ENCODE measurements at places on chromosomes 2 and 18.

- no peak for DNase-seq
These were observed 116.1 kb upstream of the RAB12 start for GRCh38 chr18:8493141-8493540.

DNA sequence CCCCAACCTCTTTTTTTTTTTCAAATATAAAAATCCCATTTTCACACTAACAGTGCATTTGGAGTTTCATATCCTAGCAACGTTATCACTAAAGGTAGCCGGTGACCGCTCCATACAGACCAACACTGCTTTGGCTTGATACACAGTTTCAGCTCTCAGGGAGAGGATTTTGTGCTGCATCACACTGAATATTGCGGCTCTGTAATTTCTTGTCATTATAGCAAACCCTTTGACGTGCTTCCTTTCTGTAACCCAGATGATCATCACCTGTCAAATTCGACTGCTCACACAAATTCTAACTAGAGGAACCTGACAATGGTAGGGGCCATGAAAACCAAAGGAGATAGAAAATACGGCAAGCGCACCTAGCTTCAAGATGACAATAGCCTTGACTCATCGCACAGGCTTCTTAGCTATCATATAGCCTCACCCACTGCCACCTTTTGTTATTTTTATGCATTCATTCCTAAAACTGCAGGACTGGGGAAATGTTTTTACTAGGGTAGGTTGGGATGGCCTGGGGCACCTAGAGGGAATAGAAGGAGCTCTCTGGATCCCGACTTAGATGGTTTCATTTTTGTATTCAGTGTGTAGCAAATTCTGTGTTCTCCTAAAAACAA lies 582.9 kb upstream of the PIK3C3 start:
- DNase-seq: no peak

GRCh38 chr2:9288233-9288632 lies 81.6 kb downstream of the ASAP2 start:
- DNase-seq: no peak

GRCh38 chr2:213069531-213069930 lies 81.9 kb downstream of the IKZF2 start:
- DNase-seq: no peak

GRCh38 chr2:110688594-110689091 lies 10.8 kb upstream of the BUB1 start:
- DNase-seq: no peak

DNA sequence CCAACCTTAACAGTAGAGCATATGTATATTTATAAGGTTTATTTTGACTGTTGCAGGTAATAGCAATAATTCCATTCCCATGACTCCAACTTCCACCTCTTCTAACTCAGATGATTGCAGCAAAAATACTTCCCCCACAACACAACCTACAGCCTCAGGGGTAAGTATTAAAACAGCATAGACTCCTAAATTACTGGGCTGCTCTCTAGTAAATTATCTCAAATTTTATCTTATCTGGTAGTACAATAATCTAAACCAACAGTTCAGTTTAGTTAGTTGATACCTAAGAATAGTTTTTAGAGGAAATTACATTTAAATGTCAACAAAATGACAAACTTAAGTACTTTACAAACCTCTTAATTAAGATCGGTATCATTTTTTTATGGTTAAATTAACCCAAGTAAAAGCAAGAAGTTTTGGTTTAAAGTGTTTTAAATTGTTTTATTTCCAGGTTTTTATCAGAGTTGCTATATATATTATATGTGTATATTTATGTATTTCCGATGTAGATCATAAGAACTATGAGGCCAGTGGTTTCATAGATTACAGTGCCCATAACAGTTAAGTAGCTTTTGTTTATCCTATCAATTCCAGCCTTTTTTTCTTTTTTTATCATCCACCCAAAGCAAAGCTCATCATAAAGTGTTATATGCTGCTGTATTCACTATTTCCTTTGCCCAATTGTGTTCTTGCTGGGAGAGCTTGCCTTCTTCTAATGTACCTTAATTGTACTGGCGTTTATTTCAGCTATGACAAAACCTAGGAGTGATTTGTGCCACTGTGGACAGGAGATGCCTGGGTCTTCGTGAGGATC lies 13.7 kb downstream of the GATA6 start:
- DNase-seq: no peak

DNA sequence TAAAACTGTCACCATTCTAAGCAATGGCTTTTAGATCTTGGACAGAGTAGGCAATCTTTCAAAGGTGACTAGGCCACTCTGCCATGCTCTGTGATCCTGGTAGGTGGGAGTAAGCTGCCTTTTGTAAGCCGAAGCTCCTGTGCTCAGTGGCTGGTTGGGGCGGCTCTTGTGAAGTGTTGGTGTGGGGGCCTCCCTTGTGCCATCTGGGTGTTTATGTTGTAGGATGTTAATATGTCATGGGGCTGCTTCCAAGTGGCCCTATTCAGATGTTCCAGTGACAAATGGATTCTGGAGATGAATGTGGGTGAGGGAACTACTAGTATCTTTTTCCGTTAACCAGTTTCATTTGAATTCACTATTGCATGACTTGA lies 116.8 kb upstream of the SPRED2 start:
- peak; percentile 56 for DNase-seq

DNA sequence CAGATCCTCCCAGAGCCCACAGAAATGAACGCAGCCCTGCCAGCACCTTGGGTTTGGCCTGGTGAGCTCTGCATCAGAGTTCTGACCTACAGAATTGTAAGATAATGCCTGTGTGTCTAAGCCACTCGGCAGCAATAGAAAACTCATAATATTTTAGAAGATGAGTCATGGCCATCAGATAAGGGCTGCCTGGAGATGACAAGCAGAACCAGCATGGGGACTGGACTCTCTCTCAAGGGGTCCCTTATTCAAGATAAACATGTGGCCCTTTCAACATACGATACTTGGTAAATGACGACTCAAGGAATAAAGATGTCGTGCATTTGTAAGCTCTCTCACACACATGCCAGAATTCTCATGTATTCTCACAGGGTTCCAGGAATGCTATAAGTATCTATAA lies 8.5 kb upstream of the AGAP1 start:
- DNase-seq: no peak

DNA sequence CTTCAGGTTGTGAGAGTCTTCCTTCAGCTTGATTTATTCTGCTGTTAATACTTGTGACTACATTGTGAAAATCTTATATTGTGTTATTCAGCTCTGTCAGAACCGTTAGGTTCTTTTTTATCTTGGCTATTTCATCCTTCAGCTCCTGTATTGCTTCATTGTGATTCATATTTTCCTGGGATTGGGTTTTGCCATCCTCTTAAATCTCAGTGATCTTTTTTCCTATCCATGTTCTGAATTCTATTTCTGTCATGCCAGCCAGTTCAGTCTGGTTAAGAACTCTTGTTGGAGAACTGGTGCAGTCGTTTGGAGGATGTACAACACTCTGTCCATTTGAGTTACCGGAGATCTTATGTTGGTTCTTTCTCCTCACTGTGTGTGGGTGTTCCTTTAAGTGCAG lies 19.1 kb downstream of the MSTN start:
- no peak for DNase-seq

- DNase-seq: no peak
These were observed 489.1 kb downstream of the CNTNAP5 start for GRCh38 chr2:124514236-124514635.

- no peak for DNase-seq
These were observed 60.3 kb upstream of the IGFBP2 start for GRCh38 chr2:216572582-216573578.

DNA sequence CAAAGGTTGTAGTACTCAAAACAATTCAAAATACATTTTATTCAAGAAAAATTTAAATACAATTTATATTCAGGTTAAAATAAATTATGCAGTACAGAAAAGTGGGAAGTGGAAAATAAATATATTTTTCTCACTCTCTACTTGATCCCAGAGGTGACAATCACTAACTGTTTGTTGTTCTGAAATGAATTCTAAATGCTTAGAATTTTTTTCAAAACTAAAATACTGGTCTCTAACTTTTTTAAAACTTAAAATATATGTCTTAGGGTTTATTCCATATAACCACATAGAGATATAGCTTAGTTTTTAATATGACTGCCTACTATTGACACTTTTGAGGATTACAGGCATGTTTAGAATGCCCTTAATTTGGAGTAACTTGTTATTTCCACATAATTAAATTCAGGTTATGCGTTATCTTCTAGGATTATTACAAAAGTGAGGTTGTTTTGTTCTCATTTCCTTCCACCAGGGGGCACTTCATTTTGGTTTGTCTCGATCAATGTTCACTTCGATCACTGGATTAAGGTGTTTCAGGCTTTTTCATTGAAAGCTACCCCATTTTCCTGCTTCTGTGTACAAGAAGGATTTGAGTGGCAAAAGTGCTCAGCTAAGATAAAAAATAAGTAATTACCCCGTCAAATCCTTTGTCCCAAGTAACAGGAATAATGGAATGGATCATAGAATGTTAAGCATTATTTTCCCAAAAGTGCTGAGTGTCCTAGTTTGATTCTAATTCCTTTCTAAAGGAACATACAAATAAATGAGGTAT lies 27.1 kb upstream of the TFPI start:
- peak; percentile 24 for DNase-seq

DNA sequence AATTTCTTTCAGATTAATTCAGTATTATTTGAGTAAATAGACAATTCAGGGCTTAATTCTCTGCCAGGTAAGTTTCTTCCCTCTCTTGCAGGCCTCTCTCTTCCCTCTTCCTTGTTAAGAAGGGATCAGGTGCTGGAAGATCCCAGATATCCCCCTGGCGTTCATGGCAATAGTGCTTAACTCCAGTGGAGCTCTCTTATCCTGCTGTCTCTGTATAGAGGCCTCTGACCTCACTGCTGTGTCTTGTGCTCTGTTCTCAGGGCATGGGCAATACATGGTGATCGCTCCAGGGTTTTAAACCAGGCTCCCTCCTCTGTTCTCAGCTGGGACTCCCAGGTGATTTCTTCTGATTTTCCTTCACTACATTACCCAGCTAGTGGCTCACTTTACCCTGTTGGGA lies 226.8 kb downstream of the MC4R start:
- DNase-seq: no peak

DNA sequence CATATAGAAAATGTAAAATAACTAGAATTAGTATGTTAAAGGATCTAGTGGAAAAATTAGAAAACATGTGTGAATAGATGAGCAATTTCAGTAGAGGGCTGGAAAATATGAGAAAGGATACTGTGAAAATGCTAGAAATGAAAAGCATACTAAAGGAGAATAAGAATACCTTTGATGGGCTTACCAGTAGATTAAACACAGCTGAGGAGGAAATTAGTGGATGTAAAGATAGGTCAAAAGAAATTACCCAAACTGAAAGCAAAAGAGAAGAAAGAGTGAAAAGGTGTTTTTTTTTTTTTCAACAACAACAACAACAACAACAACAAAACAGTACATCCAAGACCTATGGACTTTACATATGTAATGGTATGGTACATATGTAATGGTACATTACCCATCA lies 41.0 kb upstream of the CTIF start:
- DNase-seq: no peak

DNA sequence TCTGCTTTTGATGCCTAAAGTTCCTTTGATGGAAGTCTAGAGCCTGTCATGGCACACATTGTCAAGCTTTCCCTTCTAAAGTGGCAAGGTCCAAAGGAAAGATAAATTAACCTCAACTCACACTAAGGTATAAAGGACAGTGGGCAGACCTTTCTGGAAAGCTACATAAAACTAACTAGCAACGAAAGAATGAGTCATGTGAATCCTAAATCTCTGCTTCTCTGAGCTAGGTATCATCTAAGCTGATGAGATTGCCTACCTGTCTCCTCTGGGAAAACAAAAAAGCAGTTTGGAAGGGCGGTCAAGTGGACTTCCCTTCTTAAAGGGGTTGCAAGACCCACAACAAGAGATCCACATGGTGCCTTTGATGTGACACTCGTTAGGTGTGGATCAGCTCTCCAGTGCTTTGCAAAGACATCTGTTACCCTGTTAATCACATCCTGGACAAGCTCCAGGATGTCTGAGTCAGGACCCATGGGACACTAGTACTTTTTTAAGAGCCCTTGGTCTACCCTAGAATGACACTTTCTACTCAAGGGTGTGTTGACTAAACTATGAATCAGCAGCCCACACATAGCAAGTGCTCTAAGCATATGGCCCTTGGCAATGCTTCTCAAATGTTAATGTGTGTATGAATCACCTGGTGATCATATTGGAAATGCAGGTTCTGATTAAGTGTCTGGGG lies 173.5 kb downstream of the ALK start:
- DNase-seq: peak; percentile 26

- DNase-seq: peak; percentile 3
These were observed 352.6 kb upstream of the CWC22 start for GRCh38 chr2:180359522-180360282.

DNA sequence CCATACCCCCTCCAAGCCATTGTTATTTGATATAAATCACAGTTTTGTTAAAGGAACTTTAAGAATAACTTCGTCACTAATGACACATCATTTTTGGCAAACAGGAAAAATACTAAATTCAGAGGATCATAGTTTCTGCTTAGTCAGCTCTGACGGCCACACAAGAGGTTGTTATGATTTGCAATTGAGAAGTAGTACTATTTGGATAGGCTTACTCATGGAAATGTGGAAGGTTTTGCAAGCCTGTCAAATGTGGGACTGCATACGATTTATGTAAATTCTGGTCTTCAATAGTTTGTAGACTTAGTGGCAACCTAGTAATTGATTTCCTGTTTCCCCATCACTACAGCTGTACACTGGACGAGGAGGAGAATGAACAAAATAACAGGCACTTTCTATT lies 108.1 kb downstream of the ARHGEF33 start:
- no peak for DNase-seq

DNA sequence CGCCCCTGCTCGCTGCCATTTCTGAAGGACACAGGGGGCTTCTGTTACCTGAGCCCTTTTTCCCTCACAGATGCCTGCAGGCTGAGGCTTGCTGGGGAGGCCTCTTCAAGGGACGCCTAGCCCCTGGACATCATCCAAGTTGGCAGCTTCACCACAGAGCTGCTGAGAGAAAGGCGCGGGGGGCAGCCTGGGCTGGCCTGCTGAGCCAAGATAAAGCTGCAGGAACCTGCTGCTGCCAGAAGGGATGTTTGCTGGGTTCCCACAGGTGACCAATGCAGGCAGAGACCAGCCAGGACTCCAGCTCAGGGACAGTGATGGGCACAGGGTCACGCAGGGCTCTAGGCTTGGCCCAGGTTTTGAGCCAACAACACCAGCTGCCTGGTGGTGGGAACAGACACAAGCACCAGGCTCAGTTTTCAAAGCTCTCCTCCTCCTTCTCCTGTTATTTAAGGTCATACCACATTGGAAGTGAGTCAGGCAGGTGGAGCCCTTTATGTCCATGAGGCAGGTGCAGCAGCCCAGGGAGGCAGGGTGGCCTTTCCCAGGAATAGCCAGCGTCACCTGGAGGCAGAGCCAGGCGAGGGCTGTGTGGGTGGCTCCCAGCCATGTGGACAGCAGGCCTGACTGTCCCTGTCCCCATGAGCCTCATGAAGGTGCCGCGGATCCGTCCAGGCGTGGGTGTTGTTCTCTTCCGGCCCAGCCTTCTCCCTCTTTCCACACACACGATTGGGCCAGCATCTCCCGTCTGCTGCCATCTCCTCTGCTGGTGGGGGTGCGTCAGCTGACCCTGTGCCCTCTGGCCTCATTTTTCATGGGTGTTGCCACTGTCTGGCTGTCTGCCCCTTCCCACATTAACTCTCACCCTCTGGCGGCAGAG lies 515.5 kb upstream of the MYT1L start:
- DNase-seq: no peak

- DNase-seq: no peak
These were observed 106.9 kb downstream of the ZNF521 start for GRCh38 chr18:25244924-25245698.

GRCh38 chr2:240250985-240251847 lies 110.8 kb upstream of the OTOS start:
- DNase-seq: no peak

Measured in activated CD4-positive, alpha-beta T cell treated with anti-CD3 and anti-CD28 coated beads for 48 hours (primary cell).